ENCODE measurements at places on chromosomes 5 and 9.
A peak's percentile ranks its signal among the peaks of the same experiment; 100 is the strongest.

GRCh38 chr5:122730037-122730436 is 44.8 kb upstream of the SNX2 start:
- no peak for DNase-seq

- DNase-seq, result peak; percentile 21
Observed at GRCh38 chr5:82396871-82397514, 118.8 kb upstream of the RPS23 start.

- DNase-seq, result no peak
Observed at GRCh38 chr5:92887254-92887653, 693.8 kb downstream of the NR2F1-AS1 start.

DNA sequence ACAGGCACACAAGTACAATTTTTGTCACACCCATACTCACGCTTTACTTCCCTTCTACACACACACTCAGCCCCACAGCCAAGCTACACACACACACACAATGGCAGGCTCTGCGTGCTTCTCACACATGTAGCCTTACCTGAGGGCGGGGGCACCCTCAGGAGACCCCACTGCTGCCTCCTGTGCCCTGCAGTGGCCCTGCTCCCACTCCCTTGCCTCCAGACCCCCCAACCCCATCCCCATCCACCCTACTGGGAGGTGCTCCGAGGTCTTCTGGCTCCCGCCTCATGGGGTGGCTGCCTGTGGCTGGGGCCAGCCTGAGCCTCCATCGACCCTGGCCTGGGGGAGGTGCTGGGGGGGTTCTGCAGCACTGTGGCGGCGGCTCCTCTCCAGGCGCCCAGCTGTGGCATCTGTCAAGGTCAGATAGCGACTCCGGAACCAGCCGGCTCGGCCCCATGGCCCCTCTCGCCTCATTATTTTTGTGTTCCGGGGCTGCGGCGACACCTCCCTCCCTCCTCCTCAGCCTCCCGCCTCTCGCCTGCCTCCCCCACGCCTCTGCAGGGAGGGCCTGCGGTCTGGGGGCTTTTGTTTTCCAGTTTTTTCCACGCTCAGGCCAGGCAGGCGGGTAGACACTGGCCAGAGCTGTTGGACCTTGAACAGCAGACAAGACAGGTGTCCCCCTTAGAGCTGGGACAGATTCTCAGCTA is 21.7 kb downstream of the CXXC5 start:
- no peak for DNase-seq

DNA sequence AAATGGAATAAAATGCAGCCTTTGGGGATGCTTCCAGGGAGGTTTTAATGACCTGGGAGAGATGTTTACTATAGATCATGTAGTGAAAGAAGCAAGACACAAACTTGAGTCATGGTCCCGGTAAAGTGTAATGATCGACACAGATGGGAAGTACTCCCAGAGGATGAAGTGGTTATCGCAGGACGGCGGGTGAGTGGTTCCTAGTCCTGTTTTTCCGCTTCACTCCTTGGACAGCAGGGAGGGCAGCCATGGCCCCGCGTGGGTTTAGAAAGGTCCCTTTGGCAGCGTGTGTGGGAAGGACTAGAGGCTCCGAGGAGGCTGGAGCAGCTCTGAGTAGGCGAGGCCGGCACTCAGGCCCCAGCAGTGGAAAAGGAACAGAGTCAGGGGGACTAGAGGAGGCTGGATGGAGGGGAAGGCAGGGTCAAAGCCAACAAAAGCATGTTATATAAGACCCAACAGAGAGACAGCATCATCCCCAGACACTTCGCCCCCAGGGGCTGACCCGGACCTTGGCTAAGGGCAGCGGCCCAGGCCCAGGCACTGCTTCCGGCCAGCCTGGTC is 49.2 kb upstream of the STXBP1 start:
- no peak for DNase-seq

DNA sequence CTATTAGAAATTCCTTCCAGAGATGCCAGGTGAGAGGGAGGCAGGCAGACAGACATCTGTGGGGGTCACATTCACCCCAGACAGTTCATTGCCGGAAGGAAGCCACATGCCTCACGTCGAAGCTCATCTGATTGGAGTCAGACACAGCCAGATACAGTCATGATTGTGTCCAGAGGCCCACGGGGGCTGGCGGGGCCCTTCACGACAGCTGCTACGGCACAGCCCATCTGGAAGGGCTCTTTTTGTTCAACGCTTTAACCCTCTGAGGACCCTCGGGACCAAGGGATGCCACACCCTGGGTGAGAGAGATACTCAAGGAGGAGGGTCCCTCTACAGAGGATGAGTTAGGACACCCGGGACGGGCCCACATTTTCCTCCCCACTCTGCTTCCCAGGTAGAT is 31.9 kb upstream of the GABRP start:
- no peak for DNase-seq

DNA sequence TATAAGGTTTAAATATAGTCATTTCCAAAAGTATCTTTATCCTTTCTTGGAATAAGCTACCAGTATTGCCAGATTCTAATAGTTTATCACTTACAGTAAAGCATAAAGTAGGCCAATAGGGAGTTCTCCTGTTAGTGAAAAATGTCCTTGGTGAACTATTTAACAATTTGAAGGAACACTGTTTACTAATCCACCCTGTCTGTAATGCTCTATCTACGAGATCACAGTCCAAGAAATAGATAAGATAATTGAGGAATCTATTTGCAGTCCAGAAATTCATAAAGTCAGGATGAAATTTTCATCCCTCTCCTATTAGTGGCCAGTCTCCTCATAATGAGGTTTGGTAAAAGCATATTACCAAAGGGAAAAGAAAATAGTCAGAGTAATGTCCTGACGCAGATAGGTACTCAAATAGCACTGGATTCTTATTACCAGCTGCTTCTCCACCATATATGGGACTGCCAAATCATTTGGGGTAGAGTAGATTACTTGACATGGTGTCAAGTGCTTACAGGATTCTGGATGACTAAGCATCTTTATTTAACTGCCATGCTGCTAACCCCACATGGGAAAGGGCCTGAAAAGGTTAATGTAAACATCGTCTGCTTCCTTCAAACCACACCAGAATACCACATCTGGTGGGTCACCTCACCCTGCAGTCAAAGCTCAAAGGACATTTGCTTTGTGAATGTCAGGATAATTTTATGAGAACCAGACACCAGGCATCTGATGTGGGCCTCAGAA is 808.1 kb downstream of the EFNA5 start:
- no peak for DNase-seq

GRCh38 chr5:39446231-39446630 is 21.5 kb upstream of the DAB2 start:
- DNase-seq, result no peak

- DNase-seq, result no peak
Observed at GRCh38 chr5:149793256-149793550, 63.1 kb downstream of the PPARGC1B start.

DNA sequence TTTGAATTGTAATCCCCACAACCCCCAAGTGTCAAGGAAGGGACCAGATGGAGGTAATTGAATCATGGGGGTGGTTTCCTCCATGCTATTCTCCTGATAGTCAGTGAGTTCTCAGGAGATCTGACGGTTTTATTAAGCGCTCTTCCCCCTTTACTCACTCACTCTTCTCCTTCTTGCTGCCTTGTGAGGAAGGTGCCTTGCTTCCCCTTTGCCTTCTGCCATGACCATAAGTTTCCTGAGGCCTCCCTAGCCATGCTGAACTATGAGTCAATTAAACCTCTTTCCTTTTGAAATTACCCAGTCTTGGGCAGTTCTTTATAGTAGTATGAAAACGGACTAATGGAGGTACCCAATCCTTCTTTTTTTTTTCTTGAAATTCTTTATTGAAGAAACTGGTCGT is 2.2 kb upstream of the CEP120 start:
- no peak for DNase-seq

DNA sequence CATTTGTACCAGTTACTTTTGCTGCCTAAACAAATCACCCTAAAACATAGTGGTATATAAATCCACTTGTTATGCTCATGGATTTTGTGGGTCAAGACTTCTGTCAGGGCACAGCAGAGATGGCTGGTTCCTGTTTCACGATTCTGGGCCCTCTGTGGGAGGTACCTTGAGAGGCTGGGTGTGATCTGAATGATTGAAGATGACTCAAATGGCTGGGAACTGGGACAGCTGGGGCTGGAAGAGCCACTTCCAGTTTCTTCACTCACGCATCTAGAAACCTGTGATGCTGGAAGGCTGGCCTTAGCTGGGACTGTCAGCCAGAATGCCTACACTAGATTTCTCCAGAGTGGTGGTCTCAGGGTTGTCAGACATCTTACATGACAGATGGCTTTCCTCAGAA is 88.1 kb downstream of the KIF4B start:
- no peak for DNase-seq

DNA sequence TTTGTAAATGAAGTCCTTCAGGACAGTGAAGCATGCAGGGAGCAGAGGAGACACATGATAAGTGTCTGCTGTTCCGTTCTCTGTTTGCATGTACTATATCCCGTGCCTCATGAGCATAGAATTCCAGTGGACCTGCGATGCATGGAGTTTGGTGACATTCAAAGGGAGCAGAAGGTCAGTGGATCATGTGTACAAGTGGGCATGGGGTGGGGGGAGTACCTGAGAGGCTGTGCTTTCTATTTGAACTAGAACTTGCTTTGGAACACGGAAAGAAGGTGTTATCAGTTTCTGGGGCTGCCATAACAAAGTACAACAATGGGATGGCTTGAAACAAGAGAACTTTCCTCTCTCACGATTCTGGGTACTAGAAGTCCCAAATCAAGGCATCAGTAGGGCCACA is 5.1 kb upstream of the CCNJL start:
- DNase-seq, result no peak

GRCh38 chr5:68628082-68628814 is 412.7 kb downstream of the PIK3R1 start:
- no peak for DNase-seq

GRCh38 chr5:173582216-173583111 is 34.0 kb downstream of the BOD1 start:
- peak; percentile 13 for DNase-seq

DNA sequence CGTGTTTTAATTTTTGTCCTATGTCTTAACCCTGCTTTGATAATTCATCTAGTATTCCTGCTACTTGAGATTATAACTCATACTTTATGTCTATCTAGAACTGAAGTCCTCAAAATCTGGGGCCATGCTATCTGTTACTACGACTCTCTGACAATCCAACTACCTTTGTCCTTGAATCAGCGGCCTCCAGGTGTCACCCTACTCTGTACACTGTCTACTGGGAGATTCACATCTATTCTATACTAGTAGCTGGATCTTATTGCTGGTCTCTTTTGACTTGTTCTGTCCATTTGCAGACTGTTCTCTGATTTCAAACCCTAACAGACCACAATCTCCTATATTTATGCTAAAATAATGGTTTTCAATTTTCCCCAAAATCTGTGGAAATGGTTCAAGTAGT is 225.5 kb upstream of the ELAVL2 start:
- DNase-seq, result no peak

GRCh38 chr9:6938873-6939272 is 181.1 kb downstream of the KDM4C start:
- no peak for DNase-seq

DNA sequence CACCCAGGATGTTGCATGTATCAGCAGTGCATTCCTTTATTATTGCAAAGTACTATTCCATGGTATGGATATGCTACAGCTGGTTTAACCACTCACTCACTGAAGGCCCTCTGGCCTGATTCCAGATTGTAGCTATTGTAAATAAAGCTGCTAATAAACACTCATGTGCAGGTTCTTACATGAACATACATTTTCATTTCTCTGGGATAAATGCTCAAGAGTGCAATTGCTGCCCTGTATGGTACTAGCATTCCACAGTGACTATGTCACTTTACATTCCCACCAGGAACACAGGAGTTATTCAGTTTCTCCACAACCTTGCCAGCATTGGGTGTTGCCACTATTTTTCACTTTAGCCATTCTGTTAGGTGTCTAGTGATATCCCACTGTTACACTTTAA is 267.6 kb downstream of the SPOCK1 start:
- DNase-seq, result no peak

DNA sequence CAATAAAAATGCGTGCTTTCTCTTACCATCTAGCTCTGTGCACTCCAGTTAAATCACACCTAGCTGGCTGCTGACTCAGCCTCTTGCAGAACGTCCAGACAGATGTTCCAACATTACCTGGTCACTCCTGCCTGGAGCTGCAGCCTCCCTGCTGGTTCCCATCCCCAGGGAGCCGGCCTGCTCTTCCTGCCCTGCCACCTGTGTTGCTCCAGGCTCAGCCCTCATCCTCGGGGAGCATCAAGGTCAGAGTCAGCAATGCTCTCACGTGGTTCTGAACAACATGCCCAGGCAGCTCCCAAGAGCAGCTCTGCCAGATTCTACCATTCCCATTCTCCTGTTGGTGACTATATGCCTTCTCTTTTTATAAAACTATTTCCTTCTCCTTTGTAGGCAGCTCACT is 81.3 kb downstream of the GADD45G start:
- no peak for DNase-seq

- DNase-seq, result peak; percentile 90
Observed at GRCh38 chr5:126280846-126281245, 142.4 kb upstream of the GRAMD2B start.
